ENCODE measurements at places on chromosomes 5 and 9.

- peak; percentile 85 for DNase-seq
Measured at GRCh38 chr5:126851501-126852011, 74.6 kb downstream of the LMNB1 start.

GRCh38 chr9:31470051-31470450 is 914.4 kb upstream of the ACO1 start:
- DNase-seq, result no peak

DNA sequence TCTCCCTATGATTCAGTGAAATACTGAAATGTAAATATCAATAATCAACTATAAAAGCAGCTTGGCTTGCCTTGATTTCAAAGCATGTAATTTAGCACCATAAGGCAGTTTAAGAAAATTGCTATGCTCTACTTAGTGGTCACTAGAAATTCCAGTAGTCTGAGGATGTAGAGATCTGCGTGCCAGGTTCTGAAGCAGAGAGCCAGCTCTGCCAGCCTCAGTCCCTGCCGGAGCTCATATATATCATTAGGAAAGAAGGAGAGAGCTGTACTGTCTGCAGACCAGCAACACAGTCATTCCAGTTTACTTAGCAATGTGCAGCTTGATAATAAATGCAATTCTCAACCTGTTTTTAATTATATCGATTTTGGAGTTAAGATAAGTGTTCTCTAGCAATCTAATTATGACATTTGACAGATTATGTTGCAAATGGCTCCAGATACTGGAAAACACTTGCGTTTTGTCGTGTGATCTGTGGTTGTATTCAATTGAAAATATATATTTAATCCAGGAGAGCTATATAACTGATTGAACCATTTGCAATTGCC is 540.5 kb downstream of the CTNND2 start:
- no peak for DNase-seq

DNA sequence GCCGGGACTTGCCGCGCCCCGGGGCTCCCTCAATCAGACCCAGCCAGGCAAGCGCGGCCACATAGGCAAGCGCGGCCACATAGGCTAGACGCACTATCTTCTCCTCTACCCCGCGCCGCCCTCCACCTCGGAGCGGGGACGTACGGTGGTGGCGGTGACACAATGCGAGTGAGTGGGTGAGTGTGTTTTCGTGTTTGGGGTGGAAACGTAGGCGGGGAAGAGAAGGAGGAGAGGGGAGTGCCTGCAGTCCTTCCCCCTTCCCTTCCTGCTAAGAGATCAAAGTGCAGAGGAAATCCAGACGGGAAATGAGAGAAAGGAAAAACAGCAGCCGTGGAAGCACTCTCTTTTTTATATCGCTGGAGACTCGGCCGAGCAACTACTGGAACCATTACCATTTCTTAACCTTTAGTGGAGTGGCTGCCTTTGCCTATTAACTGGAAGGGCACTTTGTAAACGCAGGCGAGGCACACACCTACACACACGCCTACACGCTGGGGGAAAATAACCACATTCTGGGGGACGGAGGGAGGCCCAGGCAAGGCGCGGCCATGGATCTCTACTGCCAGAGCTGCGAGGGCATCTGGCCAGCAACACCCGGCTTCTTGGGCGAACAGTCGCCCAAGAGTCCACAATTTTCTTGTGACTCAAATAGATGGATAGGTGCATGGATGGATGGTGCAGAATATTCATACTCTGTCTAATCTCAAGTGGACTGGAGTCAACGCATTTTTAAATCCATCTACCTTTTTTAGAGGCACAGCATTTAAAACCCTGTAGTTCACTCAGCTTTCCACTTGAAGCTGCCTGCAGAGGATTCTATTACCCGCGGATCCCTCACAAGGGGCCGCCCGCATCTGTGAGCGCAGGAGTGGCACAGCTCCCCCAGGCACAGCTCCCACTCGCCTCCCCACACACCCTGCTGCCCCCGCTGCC is 2.1 kb downstream of the EDIL3 start:
- DNase-seq, result peak; percentile 76

GRCh38 chr9:113210815-113211214 is 10.3 kb downstream of the FKBP15 start:
- no peak for DNase-seq

All from left forelimb (tissue), 1 donor.